ENCODE measurements at places on chromosomes 3 and 15.
A peak's percentile ranks its signal among the peaks of the same experiment; 100 is the strongest.

- DNase-seq: no peak
Observed at GRCh38 chr3:19364148-19364547, 215.8 kb downstream of the KCNH8 start.

GRCh38 chr3:106249981-106250380, 381.2 kb upstream of the CBLB start:
- no peak for DNase-seq

DNA sequence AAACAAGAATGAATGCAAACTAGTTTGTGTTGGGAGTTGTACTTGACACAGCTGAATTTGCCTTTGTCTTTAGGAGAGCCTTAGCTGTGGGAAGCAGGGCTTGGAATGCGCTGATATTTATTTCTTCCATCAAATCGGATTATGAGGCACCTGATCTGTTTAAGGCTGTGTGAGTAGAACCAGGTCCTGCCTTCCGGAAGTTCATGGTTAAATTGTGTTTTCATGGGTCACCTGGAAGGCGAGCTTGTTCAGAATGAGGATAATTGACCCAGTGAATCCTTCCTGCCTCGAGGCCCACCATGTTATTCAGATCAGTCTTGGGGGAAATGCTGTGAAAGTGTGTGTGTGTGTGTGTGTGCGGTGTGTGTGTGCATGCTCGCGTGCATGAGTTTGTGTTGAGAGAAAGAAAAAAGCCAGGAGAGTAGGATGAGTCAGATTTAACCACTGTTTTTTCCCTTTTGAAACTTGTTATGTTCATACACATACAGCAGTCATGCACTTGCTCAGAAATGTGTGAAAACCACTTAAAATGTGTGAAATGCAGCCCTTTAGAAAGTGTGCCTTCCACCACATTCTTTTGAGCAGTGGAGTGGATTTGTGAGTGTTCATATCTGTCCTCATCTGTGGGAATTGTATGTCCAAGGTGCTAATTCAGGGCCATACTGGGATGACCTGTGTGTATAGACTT, 36.7 kb downstream of the SMAD3 start:
- no peak for DNase-seq

DNA sequence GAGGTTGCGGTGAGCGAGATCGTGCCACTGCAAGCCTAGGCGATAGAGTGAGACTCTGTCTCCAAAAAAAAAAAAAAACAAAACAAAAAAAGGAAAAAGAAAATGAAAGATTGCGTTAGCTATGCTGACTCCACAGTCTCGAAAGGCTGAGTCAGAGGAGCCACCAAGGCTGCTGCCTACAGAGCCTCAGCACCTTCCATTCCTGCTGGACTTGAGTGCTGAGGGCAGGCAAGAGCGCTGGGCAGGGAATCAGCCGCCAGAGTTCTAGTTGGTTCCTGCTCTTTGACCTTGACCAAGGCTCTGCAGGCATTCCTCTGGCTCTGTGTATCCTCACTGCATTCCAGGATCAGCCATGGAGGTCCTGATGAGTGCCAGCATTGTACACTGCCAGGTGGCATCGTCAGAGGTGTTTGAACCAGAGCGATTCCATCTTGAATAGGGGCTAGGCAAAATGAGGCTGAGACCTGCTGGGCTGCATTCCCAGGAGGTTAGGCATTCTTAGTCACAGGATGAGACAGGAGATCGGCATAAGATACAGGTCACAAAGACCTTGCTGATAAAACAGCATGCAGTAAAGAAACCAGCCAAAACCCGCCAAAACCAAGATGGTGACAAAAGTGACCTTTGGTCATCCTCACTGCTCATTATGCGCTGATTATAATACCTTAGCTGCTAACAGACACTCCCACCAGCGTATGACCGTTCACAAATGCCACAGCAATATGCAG, 5.9 kb downstream of the MESP2 start:
- DNase-seq: no peak

DNA sequence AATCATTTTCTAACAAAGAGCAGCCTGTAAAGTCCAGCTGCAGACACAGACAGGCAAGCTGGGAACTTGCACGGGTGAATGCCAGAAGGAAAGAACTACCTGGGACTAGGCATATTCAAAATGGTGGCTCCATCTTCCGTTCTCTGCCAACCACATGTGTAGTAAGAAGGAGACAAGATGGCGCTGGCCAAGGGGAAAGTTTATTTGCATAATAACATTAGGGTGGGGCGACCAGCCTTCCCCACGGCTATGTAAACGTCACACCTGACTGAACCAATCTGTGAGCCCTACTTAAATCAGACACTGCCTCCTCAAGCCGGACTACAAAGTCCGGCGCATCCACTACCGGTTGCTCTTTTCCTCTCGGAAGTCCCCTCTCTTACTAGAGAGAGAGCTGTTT, 130.8 kb downstream of the SNRK start:
- no peak for DNase-seq

DNA sequence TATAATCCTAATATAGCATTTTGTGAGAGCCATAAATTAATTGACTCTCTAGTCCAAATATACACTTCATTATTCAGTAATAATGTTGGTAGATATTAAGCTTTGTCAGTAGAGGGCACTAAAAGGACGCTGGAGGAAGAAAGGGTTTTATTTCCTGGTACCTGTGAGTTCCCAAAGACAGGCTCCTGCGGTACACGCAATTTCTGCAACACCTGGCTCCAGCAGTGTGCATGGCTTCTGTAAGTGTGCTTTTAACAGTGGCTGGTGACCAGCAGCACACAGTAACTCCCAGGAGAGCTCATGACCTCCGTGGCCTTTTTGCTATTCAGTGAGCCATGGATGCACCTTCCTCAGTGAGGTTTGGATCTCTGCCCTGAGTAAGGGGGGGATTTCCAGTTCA, 338.3 kb upstream of the ZNF385D start:
- DNase-seq: no peak

DNA sequence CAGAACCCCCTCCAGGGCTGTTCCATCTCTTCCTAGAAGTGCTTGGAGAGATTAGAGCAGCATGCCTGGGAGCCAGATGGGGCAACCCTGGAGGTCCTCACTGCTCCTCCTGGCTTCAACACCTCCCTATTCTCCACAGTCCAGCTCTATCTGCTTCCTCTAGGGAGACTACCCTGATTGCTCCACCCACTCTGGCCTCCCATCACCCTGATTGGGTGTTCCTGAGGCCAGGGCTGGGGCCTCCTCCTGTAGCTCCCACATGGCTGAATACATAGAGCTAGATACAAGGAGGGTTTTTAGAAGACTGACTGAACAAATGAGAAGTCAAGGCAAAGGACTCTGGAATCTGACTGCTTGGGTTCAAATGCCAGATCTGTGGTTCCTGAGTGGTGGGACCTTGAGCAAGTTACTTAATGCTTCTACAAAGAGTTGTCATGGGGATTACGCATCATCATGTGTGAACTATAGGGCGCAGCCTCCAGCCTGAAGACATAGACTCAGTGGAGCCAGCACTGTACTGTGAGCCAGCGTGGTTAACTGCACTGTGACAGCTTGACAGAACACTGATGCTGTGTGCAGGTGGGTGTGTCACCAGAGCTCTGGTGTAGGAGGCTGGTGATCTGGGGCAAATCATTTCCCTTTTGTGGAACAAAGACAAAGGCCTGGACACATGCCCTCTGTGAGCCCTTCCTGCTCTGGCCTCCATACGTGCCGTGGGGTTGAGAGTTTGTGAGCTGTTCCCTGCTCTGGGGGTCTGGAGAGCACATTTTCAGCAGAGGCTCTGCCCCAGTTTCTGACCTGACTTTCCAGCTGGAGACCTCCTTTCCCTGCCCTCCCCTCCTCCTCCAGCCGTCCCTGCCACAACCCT, 74.8 kb downstream of the SCN5A start:
- DNase-seq: no peak

DNA sequence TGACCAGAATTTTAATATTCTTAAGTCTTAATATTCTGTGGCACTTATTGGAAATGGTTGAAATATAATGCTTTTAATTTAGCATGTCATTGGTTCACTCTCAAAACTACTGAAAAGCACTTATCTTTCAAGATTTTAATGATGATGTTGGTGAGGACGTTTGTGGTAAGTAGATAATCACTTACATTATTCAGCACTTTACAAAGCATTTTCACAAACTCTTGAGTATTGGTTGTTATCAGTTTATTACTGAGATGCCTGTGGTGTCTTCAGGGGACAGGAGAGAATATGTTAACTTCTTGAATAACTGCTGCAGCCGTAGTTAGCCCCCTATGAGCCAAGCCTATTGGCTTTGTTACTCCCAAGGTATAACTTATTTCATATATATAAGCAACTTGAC, 15.2 kb downstream of the TGFBR2 start:
- no peak for DNase-seq

DNA sequence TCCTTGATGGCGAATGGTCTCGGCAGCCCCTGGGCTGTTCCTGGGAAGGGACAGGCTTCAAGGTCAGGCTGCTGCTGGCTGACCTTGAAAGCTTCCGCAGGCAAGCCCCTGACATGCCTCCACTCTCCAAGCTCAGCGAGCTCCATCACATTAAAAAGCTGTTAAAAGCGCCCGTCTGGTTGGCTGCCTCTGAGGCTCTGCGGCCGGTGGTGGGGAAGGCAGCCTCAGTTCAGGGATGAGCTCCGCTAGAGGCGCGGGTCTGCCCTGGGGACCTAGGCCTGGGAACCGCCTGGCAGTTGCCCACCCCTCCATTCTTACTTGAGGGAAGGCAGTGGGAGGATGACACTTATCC, 103.8 kb downstream of the LINGO1 start:
- no peak for DNase-seq

- no peak for DNase-seq
Observed at GRCh38 chr15:67126551-67127330, 61.3 kb downstream of the SMAD3 start.

DNA sequence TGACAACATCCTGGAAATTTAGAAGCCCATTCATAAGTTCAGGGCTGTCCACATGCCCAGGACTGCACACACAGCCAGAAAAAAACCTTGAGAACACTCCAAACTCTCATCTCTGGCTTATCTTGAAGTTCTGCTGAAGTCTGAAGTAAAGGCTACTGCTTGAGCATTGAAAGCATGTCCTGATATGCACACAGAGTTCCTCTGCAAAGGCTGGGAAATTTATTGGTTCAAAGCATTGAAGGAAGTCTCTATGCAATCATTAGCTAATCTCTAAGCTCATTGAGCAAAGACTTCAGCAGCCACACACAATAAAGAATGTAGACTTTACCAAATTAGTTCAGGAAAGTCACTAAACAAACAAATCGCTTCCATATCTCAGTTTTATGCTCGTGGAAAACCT, 162.0 kb upstream of the STT3B start:
- DNase-seq: no peak

DNA sequence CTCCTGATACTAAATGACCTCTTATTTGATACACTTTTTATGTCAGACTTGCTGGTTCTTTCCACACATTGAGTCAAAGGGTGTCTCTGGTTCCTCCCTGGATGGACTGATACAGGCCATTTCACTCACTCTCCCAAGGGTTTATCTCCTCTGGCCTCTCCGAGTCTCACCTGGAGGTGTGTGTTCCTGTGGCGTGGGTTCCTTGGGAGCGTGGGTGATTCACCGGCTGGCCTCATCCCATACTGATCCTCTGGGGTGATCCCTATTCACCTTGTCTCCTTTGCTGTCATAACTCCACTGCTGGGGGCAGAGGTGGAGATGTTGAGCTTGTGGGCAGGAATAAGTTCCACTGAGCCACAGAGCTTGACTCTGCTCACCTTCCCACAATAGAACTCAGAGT, 61.1 kb downstream of the ST6GAL1 start:
- DNase-seq: no peak

GRCh38 chr15:81297603-81298575, 26.1 kb downstream of the STARD5 start:
- DNase-seq: no peak

- DNase-seq: no peak
Observed at GRCh38 chr3:20540066-20540465, 354.1 kb upstream of the SGO1 start.

DNA sequence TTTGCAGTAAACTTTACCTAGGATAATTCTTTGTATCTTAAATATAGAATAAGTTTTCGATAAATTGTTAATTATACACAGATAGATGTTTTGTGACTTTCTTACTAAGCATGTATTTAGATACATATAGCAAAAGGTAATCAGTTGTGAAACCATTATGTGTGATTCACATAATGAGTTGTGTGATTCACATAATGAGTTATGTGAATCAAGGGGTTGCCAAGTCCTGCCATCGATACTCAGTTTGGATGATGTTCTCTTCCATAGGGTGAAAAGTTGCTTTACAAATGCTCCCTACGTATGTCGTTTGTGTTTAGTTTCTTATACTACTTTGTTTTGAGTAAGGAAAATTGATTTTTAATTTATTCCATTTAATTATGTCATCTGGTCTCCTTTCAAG, 682.1 kb downstream of the MECOM start:
- DNase-seq: no peak

DNA sequence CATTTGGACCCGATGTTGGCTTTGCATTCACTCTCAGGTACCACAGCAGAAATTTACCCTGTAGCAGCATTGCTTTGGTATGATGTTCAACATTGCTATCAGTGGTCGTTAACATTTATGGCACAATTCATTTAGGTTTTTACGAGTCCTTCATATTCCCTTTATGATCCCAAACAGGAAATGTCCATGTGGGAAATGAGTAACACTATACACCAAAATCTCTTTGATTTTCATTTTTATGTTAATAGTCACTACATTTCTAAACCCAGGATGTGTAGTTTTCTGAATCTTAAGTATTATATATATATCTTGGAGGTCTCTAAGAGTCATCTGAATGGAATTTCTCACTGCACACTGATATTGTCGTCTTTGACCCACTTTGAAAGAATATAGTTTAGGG, 78.5 kb upstream of the RBMS3 start:
- no peak for DNase-seq

DNA sequence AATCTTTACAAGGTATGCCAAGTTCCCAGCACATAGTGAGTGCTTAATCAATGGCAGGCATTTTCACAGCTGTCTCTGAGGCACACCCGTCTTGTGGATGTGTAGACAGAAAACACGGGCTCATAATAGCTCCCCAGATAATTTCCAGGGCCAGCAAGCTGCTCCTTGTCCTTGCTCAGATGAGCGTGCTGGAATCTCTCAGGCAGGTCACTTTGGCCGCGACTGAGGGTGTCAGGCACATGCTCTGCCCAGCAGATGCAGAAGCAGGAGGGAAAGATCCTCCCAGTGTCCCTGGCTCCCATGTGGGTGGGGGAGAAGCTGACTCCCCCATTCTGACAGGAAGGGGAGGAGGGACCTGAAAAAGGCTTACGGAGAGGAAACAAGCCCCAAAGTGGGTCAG, 35.6 kb upstream of the SLC6A1 start:
- no peak for DNase-seq

- DNase-seq: peak; percentile 63
Observed at GRCh38 chr15:78709263-78709882, 68.4 kb upstream of the CHRNB4 start.

DNA sequence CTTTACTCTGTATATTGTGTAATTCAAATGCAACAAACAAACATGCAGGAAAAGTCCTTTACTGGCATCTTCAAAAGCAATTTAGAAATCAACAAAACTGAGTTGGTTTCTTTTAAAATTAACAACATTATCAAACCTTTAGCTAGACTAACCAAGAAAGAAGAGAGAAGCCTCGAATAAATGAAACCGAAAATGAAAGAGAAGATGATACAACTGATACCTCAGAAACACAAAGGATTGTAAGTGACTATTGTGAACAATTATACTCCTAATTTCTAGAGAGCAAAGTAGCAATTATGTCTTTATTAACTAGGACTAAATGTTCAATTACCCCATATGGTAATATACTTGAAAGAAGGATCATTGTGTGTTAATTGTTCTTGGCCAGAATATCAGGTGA, 49.2 kb upstream of the P3H2 start:
- no peak for DNase-seq

- DNase-seq: peak; percentile 69
Observed at GRCh38 chr3:58237238-58237940, at the start of gene ABHD6. ABHD6 (plus strand) TSS chr3:58237792; CDS start chr3:58256587, 18,795 bp downstream.

- DNase-seq: no peak
Observed at GRCh38 chr3:15420871-15421270, 6.5 kb downstream of the METTL6 start.

Data from hematopoietic multipotent progenitor cell treated with erythropoietin and hydrocortisone succinate and interleukin-3 and kit ligand, for 17 days (in vitro differentiated cells).